Activated CD8-positive, alpha-beta T cell treated with anti-CD3 and anti-CD28 coated beads for 36 hours (primary cell): ENCODE measurements at places on chromosomes 4 and X. TPM values are rescaled to one million over a fixed set of nuclear protein-coding genes. Genes with fewer than 3 reads are reported as not detected.

PNMA5 gene
- not detected for total RNA-seq

GLRA2 gene
- total RNA-seq, result not detected

DNA sequence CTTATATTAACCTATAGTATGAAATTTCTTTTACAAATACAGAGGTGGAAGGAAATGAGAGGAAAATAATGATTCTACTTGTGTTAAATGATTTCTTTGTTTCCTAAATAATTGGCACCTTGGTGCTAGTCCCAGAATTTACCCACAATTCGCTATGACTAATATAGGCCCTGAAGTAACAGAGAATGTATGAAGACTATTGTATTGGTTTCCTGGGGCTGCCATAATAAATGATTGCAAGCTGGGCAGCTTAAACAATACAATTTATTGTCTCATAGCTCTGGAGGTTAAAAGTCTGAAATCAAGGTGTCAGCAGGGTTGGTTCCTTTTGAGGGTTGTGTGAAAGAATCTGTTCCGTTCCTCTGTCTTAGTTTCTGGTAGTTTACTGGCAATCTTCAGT lies 74.8 kb upstream of the GPRIN3 start:
- H3K36me3 ChIP-seq, result no peaks in the 10 kb centered on the region
- H3K4me1 ChIP-seq, result no peaks in the 10 kb centered on the region
- H3K27ac ChIP-seq, result peak overlapping the region; percentile 21
- no peak for DNase-seq
- no peaks in the 10 kb centered on the region for H3K27me3 ChIP-seq
- no peak overlapping the region for H3K4me3 ChIP-seq

GRCh38 chr4:37244583-37245390 lies at the start of gene NWD2:
Gene NWD2, plus strand, starts transcription at chr4:37244743. Its CDS starts 325 bp downstream, at chr4:37245068.
- H3K4me3 ChIP-seq, result no peak within 1 kb of the TSS
- H3K4me1 ChIP-seq, result no peaks in the 10 kb centered on the region
- no peaks in the 10 kb centered on the region for H3K36me3 ChIP-seq
- no peak for DNase-seq
- no peak within 1 kb of the TSS for H3K27ac ChIP-seq
- H3K27me3 ChIP-seq, result peaks cover 30% of the 10 kb centered on the region

PAGE1 gene
- total RNA-seq, result not detected

DNA sequence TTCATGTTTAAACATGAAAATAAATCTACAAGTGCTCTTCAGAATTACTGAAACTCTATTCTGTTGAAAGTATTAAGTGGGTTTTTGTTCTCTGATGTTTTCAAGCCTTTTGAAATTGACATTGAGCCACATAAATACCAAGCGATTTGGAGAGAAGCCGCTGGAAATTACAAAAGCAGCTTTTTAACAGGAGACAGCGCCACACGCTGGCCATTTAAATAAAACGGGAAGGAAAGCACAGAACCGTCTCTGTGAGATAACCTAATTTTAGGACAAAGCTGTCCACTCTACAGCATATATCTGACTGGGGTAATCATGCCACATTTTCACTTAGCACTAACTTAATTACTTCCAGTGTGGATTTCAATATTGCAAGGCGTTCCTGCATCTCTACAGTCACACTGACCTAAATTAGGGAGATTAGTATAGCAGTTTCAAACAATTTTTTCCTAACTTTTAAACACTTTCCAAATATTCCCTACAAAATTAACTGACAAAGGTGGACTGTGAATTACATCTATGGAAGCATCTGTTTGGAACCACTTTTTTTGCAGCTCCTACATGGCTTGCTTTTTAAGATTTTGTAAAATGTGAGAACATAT lies 6.8 kb upstream of the ANOS1 start:
- H3K36me3 ChIP-seq, result no peaks in the 10 kb centered on the region
- DNase-seq, result peak; percentile 60
- H3K27ac ChIP-seq, result no peak overlapping the region
- peaks cover 5% of the 10 kb centered on the region for H3K27me3 ChIP-seq

DNA sequence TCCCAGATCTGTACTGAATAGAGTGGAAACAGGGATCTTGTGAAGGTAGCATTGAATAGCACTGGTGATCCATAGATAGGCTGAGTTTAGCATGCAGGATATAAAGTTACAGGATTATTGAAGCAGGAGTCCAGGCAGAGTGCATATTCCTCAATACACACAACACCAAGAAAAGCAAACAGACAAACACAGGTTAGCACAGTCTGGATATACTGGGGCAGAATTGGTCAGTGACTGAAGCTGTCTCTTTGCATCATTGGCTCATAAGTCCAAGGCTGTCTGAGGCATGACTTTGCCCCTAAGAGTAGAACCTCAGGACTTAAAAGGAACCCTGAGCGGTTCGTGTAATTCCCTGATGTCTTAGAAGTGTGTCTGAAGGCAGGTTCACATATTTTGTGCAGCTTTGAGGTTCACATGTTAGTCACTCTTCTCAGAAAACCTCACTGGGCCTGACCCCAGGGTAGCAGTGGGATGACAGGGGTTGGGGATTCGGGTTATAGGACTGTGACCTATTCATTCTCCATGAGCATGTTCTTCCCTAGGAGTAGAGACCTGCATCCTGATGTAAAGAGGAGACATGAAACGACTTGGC lies 134.6 kb downstream of the AASDH start:
- H3K4me1 ChIP-seq, result no peaks in the 10 kb centered on the region
- no peaks in the 10 kb centered on the region for H3K36me3 ChIP-seq
- no peak for DNase-seq
- no peak overlapping the region for H3K4me3 ChIP-seq
- peaks cover 10% of the 10 kb centered on the region for H3K27me3 ChIP-seq

- H3K27me3 ChIP-seq, result peaks cover 20% of the 10 kb centered on the region
- no peak for DNase-seq
- no peak overlapping the region for H3K27ac ChIP-seq
- H3K4me3 ChIP-seq, result no peak overlapping the region
These were observed 7.0 kb downstream of the PCDH10 start for GRCh38 chr4:133156096-133156495.

DNA sequence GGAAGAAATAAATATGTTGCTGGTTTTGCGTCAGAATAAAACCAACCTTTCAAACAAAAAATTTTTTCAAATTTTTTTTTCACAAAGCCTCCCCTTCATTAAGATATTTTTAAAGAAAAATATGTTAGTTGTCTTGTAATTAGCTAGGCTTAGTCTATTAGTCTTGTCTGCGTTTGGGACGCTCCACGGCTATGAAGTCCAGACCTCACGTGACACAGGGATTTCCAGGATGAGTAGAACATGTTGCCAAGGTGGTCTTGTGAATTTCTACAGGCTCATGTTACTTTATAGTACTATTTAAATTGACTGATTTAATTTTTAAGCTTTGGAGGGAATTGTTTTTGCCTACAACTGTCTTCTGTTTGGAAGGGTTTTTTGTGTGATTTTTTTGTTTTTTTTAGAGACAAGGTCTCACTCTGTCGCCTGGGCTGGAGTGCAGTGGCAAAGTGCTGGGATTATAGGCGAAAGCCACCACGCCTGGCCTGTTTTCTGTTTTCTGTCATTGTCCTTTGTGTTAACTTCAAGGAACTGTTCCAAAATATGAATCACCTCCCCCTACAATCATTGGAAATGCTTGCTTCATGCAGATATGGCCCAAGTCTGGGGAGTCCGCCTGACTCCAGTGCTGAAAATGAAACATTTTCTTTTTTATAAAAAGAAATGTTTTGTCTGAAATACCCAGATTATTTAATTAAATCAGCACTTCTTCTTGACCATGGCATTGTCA lies 26.2 kb downstream of the TMEM144 start:
- no peaks in the 10 kb centered on the region for H3K27me3 ChIP-seq
- H3K4me3 ChIP-seq, result no peak overlapping the region
- H3K36me3 ChIP-seq, result no peaks in the 10 kb centered on the region
- no peak for DNase-seq

- H3K4me3 ChIP-seq, result no peak overlapping the region
- no peaks in the 10 kb centered on the region for H3K36me3 ChIP-seq
- no peak overlapping the region for H3K27ac ChIP-seq
- no peaks in the 10 kb centered on the region for H3K27me3 ChIP-seq
- no peak for DNase-seq
These were observed 148.6 kb downstream of the EPHA5 start for GRCh38 chr4:65521666-65522065.

LONRF3 gene
- 1.7 TPM for total RNA-seq

DNA sequence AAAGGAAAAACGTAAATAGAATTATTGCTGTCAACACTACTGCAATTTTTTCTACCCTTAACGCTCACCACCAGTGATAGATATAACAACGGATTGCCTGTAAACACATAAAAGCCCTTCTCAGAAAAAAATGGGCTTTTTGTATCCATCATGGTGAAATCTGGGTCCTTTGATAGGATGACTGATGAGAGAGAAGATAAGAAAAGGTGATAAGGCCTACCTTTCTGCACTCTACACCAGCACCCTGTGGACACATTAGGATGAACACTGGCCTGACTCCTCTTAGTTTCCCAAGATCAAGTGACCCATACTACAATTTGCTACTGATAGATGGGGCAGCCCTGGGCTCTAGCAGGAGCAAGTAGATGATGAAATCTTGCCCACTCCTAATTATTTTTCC lies 112.3 kb upstream of the RAP2C start:
- no peak overlapping the region for H3K4me3 ChIP-seq
- DNase-seq, result no peak
- no peaks in the 10 kb centered on the region for H3K36me3 ChIP-seq
- H3K4me1 ChIP-seq, result peaks cover 8% of the 10 kb centered on the region
- H3K27ac ChIP-seq, result no peak overlapping the region

DNA sequence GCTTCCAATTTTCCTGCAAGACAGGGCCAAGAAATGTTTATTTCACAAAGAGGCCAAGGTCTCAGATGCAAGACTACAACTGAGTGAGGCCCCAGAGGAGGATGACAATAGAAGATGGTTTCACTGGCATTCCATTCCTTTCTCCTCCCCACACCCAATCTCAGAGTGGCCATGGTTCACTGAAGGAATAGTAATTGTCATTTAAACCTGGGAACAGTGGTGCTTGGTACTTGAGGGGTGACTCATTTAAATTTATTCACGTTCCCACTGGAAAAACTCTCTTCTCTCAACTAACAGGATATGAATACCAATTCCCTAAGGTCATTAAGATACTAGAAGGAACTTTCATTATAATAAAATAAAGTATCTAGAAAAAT lies 35.3 kb upstream of the CXCL8 start:
- no peak for DNase-seq
- peaks cover 1% of the 10 kb centered on the region for H3K27me3 ChIP-seq
- H3K36me3 ChIP-seq, result no peaks in the 10 kb centered on the region
- H3K27ac ChIP-seq, result no peak overlapping the region
- H3K4me1 ChIP-seq, result no peaks in the 10 kb centered on the region

GLRB gene
- total RNA-seq, result not detected

DNA sequence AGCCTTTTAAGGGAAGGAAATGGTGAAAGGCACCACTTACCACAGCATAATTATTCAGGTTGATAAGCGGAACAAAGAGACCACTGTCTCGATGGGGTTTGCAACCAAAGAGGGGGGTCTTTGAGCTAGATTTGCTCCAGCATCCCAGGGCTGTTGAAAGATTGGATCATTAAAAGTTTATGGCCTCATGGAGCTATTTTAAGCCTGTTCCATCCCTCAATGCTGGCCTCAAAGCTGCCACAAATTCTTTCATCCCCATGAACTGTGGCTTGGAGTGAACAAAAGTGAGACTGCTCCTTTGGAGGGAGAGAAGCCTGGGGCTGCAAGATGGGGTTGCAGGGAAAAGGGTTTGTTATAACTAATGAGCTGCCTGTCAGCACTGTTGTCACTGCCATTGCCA lies 209.8 kb downstream of the RTL9 start:
- no peaks in the 10 kb centered on the region for H3K4me1 ChIP-seq
- H3K36me3 ChIP-seq, result no peaks in the 10 kb centered on the region
- H3K27me3 ChIP-seq, result no peaks in the 10 kb centered on the region
- no peak for DNase-seq
- H3K27ac ChIP-seq, result no peak overlapping the region

- no peak for DNase-seq
- no peaks in the 10 kb centered on the region for H3K36me3 ChIP-seq
- no peak overlapping the region for H3K4me3 ChIP-seq
- H3K4me1 ChIP-seq, result no peaks in the 10 kb centered on the region
- no peak overlapping the region for H3K27ac ChIP-seq
- H3K27me3 ChIP-seq, result no peaks in the 10 kb centered on the region
These were observed 1060.6 kb downstream of the STIM2 start for GRCh38 chr4:27921231-27921630.

DNA sequence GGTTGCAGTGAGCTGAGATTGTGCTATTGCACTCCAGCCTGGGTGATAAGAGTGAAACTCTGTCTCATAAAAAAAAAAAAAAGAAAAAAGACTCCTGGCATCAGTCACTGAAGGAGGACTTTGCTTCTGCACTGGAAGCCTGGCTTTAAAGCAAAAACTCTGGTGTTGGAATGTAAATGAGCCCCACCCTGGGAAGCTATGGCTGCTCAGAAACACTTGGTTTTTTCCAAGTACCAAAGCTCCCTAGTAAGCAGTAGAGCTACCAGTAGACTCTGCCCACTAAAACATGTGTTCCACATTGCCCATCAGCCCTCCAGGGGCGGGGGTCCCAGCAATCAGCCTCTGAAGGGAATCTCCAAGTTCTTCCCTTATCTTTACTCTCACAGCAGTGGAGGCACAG lies 154.4 kb downstream of the SHROOM3 start:
- H3K27me3 ChIP-seq, result peaks cover 44% of the 10 kb centered on the region
- H3K4me3 ChIP-seq, result no peak overlapping the region
- H3K27ac ChIP-seq, result no peak overlapping the region
- peaks cover 5% of the 10 kb centered on the region for H3K4me1 ChIP-seq
- DNase-seq, result no peak

PAGE3 gene
- total RNA-seq, result not detected

GRCh38 chr4:143341186-143341755 lies 4.6 kb downstream of the GAB1 start:
- H3K27me3 ChIP-seq, result peaks cover 34% of the 10 kb centered on the region
- H3K36me3 ChIP-seq, result no peaks in the 10 kb centered on the region
- no peak for DNase-seq
- H3K4me3 ChIP-seq, result no peak overlapping the region

- H3K4me1 ChIP-seq, result no peaks in the 10 kb centered on the region
- no peak overlapping the region for H3K4me3 ChIP-seq
- no peaks in the 10 kb centered on the region for H3K27me3 ChIP-seq
- H3K27ac ChIP-seq, result no peak overlapping the region
These were observed 494.2 kb upstream of the INTU start for GRCh38 chr4:127138586-127138985.

C4orf46 gene
- 19.0 TPM for total RNA-seq

PDZD4 gene
- total RNA-seq, result 1.4 TPM

FRMPD4 gene
- not detected for total RNA-seq

GRCh38 chr4:150321113-150321512 lies 242.9 kb downstream of the DCLK2 start:
- no peak for DNase-seq
- peaks cover 5% of the 10 kb centered on the region for H3K4me1 ChIP-seq
- H3K27me3 ChIP-seq, result no peaks in the 10 kb centered on the region
- H3K4me3 ChIP-seq, result no peak overlapping the region
